ENCODE measurements at places on chromosomes 3 and 15. TPM values are rescaled to one million over a fixed set of nuclear protein-coding genes. Genes with fewer than 3 reads are reported as not detected.

The PRSS50 gene
- total RNA-seq = not detected

The SLCO2A1 gene
- total RNA-seq = 10.7 TPM

The DUOX1 gene
- not detected for total RNA-seq

The CHL1 gene
- 0.09 TPM for total RNA-seq

The CPN2 gene
- total RNA-seq = not detected

The VEPH1 gene
- total RNA-seq = 8.2 TPM

The NMNAT3 gene
- total RNA-seq = 1.1 TPM

- no peak for DNase-seq
Observed at GRCh38 chr3:147422196-147422595, 13.0 kb downstream of the ZIC1 start.

- DNase-seq = no peak
Observed at GRCh38 chr15:42994546-42994945, 74.0 kb upstream of the TTBK2 start.

- no peak for DNase-seq
Observed at GRCh38 chr3:16687221-16687620, 82.0 kb upstream of the DAZL start.

DNA sequence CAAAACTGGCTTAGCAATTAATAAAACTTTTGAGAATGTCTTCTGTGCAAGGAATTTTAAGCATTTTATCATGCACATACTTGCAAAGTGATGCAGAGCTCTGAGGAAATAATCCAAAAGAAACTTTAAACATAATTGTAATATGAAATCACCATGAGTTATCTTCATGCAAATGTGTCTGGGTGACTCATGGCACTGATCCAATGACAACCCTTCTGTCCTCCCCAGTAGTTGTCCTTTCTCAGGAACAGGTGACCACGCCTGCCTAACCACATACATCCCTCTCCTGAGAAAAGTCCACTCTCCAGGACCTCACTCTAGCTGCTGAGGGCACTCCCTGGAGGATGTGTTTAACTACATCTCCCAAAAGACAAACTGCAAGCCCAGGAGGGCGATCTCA lies 530.6 kb upstream of the IL12A start:
- DNase-seq = peak; percentile 18

- DNase-seq = peak; percentile 34
Observed at GRCh38 chr3:192408007-192408646, 319.2 kb downstream of the FGF12 start.

GRCh38 chr15:86384186-86384585 lies 304.5 kb downstream of the AGBL1 start:
- DNase-seq = no peak

GRCh38 chr3:146502887-146503460 lies 33.6 kb upstream of the PLSCR2 start:
- DNase-seq = no peak

- no peak for DNase-seq
Observed at GRCh38 chr3:51948016-51948580, 5.9 kb downstream of the PARP3 start.

GRCh38 chr3:128767094-128767750 lies 41.2 kb downstream of the RAB7A start:
- no peak for DNase-seq

- no peak for DNase-seq
Observed at GRCh38 chr15:101219441-101219840, 32.4 kb downstream of the CHSY1 start.

DNA sequence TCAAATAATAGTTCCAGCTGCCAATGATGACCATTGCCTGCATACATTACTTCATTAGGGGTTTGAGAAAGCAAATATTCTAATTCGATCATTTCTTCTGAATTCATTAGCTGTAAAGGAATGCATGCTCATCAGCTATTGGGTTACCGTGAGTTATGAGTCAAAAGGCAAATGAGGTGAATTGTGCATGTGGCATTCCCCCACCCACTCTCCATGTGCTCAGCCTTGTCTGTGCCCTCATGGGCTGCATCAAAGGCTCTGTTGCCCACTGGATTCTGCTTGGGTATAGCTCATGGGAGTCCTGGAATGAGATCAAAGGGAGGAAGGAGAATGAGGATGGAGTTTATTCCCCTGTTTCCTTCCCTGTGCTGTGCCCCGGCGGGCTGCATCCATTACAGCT lies 99.3 kb upstream of the CHRNA7 start:
- no peak for DNase-seq

- DNase-seq = no peak
Observed at GRCh38 chr3:65526656-65527055, 512.1 kb downstream of the MAGI1 start.

DNA sequence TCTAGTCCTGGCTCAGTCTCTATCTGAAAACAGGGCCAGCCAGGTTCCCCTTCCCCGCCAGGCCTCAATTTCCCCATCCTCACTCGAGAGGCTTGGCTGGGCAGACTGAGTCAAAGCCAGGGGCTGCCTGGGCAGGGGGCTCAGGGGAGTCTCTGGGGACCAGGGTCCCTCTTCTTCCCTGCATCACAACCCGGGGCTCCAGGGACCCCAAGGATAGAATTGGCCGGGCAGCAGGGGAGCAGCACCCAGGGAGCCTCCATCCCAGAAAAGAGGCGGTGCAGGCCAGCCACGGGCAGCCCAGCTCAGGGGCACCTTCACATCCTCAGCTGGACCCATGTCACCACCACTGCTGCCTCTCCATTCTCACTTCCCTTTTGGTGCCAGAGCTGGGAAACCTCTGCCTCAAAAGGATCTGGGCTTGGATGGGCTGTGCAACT lies 13.3 kb upstream of the PLXND1 start:
- DNase-seq = no peak

GRCh38 chr3:141192345-141192744 lies 39.3 kb upstream of the PXYLP1 start:
- peak; percentile 96 for DNase-seq

DNA sequence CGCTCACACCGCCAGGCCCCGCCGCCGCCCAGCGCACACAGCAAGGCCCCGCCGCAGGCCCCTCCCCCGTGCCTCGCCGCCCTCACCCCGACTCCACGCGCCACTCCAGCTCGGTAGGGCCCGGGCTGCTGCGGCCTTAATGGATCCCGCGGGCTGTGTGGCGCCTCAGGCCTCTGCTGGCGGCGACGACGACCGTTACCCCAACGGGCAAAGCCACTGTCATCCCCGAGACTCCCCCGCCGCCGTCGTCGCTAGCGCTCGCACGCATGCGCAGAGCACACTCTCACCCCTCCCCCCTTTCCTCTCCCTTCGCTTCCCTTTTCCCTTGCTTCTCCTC lies at the start of gene MSL2:
TSS of gene MSL2 (minus strand) at position 272 of the 337 bp plus-strand sequence. CDS start 1,222 bp downstream, outside the sequence.
- DNase-seq = no peak

- DNase-seq = no peak
Observed at GRCh38 chr3:46371519-46372340, 984 bp downstream of the CCR5 start.

- DNase-seq = no peak
Observed at GRCh38 chr3:142275856-142276255, 50.5 kb upstream of the GK5 start.

- DNase-seq = peak; percentile 74
Observed at GRCh38 chr3:11717768-11718636, 74.3 kb upstream of the VGLL4 start.

- no peak for DNase-seq
Observed at GRCh38 chr3:75014008-75014407, 399.5 kb upstream of the CNTN3 start.

DNA sequence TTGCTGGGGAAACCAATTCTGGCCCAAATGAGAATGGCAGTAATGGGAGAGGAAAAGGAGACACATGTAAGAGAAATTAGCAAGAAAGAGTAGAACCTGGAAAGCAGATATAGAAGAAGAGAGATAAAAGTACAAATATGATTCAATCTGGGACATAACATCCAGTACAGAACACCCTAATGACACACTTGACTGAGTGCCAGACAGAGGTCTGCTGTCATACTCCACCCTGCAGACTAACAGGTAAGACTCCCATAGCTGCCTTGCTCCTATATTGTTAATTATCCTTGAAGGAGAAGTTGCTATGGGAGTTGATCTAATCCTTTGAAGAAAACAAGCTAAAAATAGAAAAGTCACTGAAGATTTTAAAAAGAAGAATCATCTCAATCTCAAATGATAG lies 21.1 kb downstream of the CCPG1 start:
- no peak for DNase-seq

DNA sequence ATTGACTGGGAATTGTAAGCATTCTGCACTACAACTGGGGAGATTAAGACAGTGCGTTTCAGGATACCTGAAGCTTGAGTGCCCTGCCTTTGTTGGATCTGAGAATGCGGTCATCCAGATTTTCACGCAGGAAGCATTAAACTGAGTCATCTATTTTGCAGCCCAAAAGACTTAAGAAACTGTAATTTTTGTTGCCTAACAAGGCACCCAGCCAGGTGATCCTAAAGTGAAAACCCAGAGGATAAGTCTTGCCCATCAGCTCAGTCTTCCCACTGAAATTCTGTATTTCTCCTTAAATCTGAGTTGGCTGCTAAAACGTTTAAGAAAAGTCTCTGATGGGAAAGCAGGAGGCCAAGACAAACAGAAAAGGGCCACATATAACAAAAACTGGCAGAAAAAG lies 242.5 kb upstream of the TMCO5A start:
- no peak for DNase-seq

DNA sequence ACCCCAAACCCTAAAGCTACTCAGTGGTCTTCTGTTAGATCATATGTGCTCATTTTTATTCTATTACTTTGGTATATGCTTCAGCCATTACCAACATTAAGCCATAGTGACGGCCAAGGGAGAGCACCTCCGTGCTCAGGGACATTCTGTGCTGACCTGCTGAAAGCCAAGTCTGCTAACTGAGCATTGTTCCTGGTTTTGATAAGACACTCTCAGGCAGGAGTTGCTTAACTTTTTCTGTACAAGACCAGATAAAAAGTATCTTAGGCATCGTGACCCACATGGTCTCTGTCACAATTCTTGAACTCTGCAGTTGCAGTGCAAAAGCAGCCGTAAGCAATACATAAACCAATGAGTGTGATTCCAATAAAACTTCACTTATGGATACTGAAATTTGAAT lies 100.6 kb downstream of the KLHL25 start:
- no peak for DNase-seq

DNA sequence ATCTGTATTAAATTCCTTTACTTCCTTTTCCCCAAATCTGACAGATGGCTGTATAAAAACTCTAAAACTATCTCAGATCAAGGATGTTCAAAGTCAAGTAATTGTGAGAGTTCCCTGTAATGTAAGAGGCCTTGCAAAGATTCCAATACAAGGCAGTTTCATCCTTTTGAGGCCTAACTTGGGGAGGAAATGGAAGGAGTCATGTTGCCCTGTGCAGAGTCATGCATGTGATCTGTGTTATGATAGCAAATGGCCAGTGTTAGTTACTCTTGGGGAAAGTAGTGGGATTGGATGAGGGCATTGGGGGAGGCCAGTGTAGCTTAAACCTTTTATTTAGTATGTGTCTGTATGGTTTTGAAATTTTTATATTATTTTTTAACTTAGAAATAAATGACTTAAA lies 23.7 kb upstream of the FBXL22 start:
- no peak for DNase-seq

DNA sequence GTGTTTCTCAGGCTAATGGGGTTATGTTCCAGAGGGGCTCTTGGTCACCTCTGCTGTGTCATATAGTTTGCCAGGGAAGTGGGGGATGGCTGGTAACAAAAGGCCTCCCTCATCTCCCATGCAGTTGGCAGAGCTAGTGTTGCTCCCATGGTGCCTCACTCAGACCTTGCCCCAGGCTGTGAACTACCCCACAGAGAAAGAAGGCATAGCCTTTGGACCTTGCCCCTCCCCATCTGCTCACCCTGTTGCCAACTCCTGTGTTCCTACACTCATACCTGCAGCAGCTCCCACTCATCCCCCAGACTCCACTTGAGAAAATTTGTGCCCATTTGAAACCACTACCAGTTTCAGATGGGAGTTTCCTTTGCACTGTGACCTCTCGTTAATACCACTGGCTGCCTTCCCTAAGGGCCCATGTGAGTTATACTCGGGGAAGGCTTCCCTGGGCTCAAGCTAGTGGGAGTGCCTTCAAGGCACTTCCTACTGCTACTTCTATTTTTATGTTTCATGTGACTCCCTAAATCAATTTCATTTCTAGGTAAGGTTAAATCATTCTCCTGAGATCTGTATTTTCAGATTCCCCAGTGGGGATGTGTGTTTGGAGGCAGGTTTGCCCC lies 25.3 kb upstream of the COPB2 start:
- no peak for DNase-seq

- DNase-seq = peak; percentile 96
Observed at GRCh38 chr15:45456212-45457106, 66.1 kb downstream of the SLC30A4 start.

GRCh38 chr3:125110016-125110875 lies 54.4 kb upstream of the HEG1 start:
- DNase-seq = no peak

- no peak for DNase-seq
Observed at GRCh38 chr3:31027191-31027761, 132.8 kb upstream of the GADL1 start.

- DNase-seq = no peak
Observed at GRCh38 chr3:109553591-109554371, 216.4 kb upstream of the DPPA4 start.

GRCh38 chr3:121752772-121753171 lies 3.2 kb upstream of the GOLGB1 start:
- no peak for DNase-seq

GRCh38 chr3:155352900-155353490 lies 59.5 kb upstream of the STRIT1 start:
- DNase-seq = peak; percentile 43

DNA sequence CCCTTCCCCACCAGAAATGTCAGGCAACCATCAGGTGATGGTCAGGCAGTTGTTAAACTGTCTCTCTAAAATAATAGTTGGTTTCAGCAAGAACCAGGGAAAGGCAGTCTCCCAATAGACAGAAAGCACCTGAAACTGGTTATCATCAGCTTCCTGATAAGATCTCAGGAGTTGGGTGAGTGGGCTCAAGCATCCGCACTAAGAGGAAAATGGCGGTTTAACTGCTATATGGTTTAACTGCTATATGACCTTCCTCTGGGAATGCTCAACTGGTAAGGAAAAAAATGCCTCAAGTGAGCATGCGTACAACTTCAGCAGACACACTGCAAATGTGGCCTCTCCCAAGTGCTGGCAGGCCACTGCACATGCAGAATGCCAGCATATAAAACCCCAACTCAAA lies 240.8 kb upstream of the CMC1 start:
- DNase-seq = no peak

GRCh38 chr15:59501597-59501996 lies 63.6 kb downstream of the FAM81A start:
- DNase-seq = peak; percentile 78

- no peak for DNase-seq
Observed at GRCh38 chr15:81025721-81026370, 25.1 kb downstream of the TLNRD1 start.

- peak; percentile 98 for DNase-seq
Observed at GRCh38 chr3:15295506-15295905, 36.9 kb downstream of the SH3BP5 start.

DNA sequence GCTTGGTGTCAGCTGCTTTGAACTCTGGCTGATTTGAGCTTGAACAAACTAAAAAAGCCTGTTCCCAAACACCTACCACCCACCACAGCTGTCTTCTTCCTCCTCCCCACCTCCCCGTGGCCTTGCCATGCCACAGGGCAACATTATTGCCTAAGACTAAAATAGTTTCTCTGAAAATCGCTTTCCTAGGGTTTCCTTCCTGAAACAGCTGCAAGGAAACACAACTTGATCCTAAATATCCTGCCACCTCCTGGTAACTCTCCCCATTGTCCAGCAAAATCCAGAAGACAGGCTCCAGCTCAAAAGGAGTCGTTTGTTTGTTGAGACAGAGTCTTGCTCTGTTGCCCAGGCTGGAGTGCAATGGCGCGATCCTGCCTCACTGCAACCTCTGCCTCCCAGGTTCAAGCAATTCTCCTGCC lies 193.9 kb upstream of the TPM1 start:
- peak; percentile 88 for DNase-seq

All from dermis blood vessel endothelial cell (primary cell).